NCI-H1092 treated with DMSO at 0.1 percent for 48 hours (cell line): ENCODE measurements at places on chromosomes 6 and 20.

GRCh38 chr20:36805396-36805795 is 31.8 kb upstream of the DSN1 start:
- DNase-seq, result no peak

DNA sequence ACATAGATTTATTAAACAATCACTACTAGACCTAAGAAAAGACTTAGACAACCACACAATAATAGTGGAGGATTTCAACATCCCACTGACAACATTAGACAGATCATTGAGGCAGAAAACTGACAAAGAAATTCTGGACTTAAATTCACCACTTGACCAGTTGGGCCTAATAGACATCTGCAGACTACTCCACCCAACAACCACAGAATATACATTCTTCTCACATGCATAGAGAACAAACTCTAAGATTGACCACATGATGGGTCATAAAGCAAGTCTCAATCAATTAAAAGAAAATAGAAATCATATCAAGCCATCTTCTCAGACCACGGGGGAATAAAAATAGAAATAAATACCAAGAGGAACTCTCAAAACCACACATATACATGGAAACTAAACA is 136.7 kb upstream of the ARG1 start:
- DNase-seq, result no peak

GRCh38 chr6:35213298-35213791 is 411 bp upstream of the SCUBE3 start:
- DNase-seq, result no peak

DNA sequence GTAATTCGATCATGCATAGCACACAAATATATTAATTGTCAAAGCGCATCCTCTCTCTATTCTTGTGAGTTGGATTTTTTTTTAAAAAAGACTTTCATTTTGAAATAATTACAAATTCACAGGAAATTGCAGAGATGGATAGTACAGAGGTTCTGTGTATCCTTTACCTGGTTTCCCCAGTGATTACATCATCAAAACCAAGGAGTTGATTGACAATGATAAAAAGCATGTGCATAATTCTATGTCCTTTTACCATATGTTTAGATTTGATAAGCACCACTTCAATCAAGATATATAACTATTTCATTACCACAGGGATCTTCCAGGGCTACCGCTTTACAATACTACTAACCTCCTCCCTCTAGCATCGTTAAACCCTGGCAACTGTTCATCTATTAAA is 40.2 kb downstream of the CCN2 start:
- DNase-seq, result no peak
